ENCODE measurements at places on chromosomes 7 and 10. TPM values are rescaled to one million over a fixed set of nuclear protein-coding genes. Genes with fewer than 3 reads are reported as not detected.

DNA sequence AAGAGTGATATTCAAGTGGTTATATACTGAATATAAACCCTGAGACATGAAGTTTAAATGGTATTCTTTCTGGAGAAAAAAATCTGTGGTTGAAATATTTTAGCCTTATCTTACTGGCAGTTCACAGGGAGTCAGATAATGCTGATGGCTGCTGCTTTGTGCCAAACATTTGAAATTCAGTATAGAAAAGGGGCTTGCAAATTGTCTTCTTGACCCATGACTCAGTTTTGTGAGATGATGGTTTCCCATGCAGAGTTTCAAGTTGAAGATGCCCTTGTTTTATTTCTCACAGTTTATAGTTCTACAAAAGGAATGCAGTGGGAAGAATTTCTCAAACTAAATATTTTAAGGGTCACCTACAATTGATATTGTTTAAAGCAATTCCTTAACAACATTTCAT lies 251.1 kb upstream of the MEOX2 start:
- DNase-seq = peak; percentile 55

DNA sequence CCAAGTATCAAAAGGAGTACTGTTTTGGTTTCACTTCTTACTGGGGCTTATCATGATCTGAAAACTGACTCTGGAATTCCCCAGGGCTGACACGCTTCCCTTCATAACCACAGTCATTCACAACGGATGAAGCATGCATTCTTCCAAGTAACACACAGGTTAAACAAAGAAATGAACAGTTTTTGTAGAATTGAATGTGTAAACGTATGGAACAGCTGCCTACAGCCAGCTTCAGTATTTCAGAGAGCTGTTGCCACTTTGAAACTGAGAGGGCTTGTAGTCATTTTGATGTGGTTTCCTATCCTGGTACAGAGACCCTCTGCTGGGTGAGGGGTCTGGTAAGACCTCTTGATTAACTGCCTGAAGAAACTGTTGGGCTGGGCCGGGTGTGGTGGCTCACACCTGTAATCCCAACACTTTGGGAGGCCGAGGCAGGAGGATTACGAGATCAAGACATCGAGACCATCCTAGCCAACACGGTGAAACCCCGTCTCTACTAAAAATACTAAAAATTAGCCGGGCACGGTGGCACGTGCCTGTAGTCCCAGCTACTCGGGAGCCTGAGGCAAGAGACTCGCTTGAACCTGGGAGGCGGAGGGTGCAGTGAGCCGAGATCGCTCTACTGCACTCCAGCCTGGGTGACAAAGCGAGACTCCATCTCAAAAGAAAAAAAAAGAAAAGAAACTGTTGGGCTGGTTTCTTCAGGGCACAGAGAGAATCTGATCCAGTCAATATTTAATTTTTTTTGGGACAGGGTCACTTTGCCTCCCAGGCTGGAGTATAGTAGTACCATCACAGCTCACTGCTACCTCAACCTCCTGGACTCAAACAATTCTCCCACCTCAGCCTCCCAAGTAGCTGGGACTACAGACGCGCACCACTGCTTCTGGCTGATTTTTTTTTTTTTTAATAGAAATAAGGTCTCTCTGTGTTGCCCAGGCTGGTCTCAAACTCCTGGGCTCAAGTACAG lies 4.7 kb downstream of the NFE2L3 start:
- peak; percentile 37 for DNase-seq

Gene ZNF425
- 2.8 TPM for total RNA-seq

DNA sequence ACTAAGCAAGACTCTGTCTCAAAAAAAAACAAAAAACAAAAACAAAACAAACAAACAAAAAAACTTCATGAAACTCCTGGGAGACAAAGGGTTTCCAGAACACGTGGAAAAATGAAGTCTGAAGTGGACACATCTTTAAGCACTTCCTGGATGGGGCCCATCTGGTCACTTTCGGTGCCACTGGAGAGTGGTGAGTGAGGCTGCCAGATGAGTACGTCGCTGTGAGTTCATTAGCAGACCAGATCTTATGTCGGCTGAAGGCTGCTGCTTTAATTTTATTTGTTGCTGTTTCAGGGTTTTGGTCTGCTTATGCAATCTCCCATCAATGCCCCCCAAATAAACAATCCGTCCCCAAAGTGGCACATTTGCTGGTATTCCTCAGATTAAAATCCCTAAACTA lies 64.4 kb downstream of the NPTX2 start:
- DNase-seq = peak; percentile 37

- no peak for DNase-seq
Measured at GRCh38 chr7:6056616-6057015, 25.4 kb downstream of the ANKRD61 start.

- no peak for DNase-seq
Measured at GRCh38 chr7:139693651-139694388, 84.0 kb downstream of the HIPK2 start.

GRCh38 chr10:92691591-92692079 lies 1.9 kb downstream of the HHEX start:
- peak; percentile 45 for DNase-seq

DNA sequence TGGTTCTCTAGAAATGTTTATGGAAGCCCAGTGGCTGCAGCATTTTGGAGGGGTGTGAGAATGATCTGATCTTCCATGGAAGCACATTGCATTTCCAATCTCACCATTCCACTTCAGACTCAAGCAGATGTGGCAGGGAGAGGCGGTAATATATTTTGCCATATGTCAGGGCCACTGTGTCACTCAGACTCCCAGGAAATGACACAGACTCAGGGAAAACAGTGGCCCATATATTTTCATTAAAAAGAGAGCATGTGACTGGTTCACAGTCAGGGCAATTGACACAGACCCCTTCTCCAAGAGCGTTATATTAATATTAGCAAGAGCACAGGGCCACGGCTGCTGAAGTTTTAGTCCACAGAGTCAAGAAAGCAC lies 149.3 kb upstream of the NRP1 start:
- DNase-seq = no peak

DNA sequence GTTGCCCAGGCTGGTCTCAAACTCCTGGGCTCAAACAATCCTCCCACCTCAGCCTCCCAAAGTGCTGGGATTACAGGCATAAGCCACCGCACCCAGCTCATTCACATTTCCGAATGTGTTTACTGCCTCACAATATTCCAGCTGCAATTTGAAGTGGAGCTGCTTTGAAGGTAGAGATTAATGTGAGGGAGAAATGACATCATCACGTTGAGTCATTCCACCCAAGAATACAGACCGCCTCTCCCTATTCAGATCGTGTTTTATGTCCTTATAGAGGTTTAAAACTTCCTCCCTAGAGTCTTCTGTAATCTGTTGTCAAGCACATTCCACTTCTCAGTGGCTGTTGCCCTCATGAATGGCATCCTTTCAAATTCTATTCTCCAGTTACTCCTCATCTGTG lies 100.4 kb upstream of the PDGFA start:
- DNase-seq = peak; percentile 30

DNA sequence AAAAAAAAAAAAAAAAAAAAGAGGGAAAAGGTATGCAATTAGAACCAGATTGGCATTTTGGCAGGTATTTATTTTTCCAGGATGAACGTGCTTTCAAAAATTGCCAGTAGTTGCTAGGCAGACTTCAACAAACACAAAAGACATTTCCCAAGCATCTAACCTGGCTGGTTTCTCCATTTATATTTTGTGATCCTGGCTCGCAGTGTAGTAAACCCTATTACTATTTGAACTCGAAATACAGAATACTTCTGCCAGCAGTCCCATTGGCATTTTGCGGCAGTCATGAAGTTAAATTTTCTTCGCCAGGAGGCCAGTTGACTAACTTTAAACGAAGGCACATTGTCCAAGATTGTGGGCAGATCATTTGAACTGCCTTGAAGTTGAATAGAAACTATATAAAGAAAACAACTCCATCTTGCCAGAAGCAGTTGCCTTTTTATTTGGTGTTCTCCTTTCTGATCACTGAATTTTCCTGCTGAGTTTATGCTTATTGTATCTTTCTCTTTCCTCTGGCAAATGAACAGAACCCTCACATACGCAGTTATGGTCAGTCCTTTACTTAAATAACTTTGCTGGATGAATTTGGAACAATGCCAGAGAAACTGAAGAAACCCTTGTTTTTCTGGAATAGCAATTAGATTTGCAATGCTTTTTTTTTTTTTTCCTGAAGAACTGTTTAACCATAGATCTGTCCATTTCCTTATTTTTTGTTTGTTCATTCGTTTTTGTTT lies 132.9 kb downstream of the BICC1 start:
- DNase-seq = peak; percentile 89

DNA sequence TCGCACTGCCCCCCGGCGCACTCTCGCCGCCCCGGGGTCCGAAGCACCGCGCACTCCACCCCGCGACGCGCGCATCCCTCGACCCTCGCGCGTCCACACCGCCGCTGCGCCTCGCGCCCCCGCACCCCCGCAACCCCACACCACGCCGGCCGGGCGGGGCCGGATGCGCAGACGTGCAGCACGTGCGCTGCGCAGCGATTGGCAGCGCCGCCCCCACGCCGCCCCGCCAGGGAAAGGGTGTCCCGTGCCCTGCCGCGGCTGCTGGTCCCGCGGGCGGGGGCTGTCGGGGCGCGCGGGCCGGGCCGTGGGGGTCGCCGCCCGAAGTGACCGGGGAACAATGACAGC lies 53.7 kb upstream of the KDM7A start:
- no peak for DNase-seq

- DNase-seq = no peak
Measured at GRCh38 chr7:31370609-31371008, 30.1 kb upstream of the NEUROD6 start.

- DNase-seq = no peak
Measured at GRCh38 chr10:35567951-35568350, 37.2 kb upstream of the GJD4 start.

GRCh38 chr10:17003651-17004286 lies 125.8 kb downstream of the CUBN start:
- DNase-seq = no peak

DNA sequence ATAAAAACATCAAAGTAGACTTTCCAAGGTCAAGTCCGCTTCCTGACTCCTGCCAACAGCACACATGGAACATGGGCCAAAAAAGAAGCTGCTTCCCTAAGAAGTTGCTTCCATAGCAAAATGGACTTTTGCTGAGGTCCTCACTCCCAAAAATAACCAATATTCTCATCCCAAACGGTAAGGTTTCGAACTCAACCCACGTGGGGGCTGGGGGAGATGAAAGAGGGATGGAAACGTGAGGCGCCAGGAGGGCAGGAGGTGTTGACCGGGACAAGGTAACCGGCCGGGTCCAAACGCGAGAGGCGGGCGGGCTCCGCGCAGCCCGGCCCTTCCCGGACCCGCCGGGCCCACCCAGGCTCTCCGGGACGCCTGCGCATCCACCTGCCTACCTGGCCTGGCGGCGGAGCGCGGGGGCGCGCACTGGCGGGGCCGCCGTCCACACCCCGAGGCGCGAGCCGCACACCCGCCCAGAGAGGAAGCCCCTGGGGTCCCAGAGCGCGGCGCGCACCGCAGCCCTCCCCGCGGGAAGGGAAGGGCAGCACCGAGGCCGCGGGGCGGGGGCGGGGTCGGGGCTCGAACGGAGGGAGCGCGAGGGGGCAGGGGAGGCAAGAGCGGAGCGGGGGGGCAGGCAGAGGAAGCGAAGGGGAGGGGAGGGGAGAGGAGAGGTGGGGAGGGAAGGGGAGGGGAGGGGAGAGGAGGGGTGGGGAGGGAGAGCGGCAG lies 742 bp downstream of the LMBR1 start:
- peak; percentile 59 for DNase-seq
